Urothelium cell line (cell line): ENCODE measurements at places on chromosomes 2 and 18.
A peak's percentile ranks its signal among the peaks of the same experiment; 100 is the strongest.

DNA sequence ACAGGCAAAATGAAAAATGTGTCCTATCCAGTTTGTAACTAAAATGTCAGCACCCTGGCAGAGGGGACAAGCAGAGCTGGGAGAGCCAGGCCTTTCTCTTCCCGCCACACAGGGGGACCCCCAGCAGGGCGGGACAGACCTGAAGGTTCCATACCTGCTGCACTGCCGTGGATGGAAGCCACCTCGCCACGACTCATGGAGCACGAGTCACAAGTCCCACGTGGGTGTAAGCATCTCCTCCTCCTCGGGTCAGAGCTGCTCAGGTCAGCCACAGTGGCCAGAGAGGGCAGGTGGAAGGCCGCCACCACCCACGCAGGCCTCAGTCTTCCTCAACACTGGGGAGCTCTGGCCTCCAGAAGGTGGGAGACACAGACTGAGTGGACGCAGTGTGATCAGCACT is 21.0 kb downstream of the C1QL2 start:
- no peak for DNase-seq

DNA sequence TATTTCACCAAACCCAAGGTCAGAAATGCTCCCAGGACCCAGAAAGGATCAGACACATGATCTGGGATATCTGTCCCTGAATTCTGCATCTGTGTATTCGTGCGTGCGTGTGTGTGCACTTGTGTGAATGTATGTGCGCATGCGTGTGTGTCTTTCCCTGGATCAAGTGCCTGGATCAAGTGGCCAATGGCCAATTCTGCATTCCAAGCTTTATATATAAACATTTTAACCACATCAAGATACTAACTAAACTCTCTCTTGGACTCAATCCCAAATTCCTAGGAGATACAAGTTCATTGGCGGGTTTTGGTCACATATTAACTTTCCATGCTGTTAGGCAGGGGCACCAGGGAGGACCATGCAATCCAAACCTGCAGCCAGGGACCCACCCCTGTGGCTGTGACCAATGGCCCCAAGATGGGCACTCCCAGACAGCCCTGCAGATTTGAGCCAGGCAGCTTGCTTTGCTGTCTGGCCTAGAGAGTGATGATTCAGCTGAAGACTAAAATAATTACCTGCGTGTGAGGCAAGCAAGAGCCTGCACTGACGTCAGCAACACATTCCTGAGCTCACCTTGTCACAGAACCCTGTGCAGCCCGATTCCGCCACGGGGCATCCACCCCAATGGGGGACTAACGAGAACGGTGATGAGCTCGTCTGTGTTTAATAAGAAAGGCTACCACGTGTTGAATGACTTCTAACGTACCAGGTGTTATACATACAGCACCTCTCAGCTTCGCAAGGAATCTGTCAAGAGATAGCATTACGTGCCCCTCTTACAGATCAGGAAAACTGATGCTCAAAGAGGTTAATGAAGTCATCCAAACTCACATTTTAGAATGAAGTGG is 45.3 kb upstream of the ROCK2 start:
- DNase-seq = peak; percentile 77

DNA sequence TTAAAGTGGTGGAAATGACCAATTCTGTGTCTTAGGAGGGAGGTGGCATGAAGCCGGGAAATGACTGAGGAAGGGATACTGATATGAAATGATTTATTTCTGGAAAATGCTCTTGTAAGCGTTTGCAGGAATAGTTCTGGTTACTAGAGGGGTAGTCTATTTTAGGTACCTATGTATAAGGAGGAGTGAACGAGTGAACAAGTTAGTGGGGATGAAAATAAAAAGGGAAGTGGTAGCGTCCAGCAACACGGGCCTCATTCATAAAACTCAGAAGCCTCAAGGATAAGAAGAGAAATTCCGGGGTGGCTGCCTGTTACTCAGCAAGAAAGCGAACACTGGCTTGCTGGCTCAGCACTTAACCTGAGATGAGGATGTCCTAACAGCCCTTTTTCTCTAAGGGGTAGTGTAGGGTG is 303.3 kb downstream of the NCKAP5 start:
- no peak for DNase-seq

DNA sequence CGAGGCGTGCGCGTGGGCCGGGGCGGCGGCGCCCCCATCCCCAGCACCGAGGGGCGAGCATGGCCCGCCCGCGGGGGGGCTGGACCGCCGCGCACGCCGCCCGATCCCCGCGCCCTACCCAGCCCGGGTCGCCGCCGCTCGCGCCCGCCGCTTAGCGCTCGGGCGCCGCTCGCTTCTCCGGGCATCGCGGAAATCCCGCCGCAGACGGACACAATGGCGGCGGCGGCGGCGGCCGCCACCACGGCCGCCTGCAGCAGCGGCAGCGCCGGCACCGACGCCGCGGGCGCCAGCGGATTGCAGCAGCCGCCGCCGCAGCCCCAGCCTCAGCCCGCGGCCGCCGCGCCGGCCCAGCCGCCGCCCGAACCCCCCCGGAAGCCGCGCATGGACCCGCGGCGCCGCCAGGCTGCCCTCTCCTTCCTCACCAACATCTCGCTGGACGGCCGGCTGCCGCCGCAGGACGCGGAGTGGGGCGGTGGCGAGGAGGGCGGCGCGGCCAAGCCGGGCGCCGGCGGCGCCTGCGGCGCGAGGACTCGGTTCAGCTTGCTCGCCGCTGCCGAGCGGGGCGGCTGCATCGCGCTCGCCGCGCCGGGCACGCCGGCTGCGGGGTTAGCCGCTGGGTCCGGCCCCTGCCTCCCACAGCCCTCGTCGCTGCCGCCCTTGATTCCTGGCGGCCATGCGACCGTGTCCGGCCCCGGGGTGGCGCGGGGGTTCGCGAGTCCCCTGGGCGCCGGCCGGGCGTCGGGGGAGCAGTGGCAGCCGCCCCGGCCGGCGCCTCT is 453 bp downstream of the CABLES1 start:
- no peak for DNase-seq

- DNase-seq = peak; percentile 11
These were observed 65.6 kb downstream of the STRADB start for GRCh38 chr2:201517094-201517493.

DNA sequence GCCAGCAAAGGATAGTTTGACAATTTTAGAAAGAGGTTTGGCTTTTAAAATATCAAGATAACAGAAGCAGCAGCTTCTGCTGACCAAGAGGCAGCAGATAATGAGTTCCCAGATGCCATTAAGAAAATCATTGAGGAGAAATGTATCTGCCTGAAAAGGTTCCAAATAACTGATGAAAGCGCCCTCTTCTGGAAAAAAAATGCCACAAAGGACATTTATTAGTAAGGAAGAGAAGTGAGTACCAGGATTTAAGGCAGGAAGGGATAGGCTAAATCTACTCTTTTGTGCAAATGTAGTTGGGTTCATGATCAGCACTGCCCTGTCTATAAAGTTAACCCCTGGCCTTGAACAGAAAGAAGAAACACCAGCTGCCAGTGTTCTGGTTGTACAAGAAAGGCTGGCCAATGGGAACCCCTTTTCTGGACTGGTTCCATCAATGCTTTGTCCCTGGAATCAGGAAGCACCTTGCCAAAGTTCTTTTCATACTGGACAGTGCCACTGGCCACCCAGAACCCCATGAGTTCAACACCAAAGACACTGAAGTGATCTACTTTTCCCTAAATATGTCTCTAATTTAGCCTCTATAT is 40.6 kb downstream of the DHX57 start:
- no peak for DNase-seq

- no peak for DNase-seq
These were observed 134.3 kb downstream of the KLHL29 start for GRCh38 chr2:23519334-23519651.

DNA sequence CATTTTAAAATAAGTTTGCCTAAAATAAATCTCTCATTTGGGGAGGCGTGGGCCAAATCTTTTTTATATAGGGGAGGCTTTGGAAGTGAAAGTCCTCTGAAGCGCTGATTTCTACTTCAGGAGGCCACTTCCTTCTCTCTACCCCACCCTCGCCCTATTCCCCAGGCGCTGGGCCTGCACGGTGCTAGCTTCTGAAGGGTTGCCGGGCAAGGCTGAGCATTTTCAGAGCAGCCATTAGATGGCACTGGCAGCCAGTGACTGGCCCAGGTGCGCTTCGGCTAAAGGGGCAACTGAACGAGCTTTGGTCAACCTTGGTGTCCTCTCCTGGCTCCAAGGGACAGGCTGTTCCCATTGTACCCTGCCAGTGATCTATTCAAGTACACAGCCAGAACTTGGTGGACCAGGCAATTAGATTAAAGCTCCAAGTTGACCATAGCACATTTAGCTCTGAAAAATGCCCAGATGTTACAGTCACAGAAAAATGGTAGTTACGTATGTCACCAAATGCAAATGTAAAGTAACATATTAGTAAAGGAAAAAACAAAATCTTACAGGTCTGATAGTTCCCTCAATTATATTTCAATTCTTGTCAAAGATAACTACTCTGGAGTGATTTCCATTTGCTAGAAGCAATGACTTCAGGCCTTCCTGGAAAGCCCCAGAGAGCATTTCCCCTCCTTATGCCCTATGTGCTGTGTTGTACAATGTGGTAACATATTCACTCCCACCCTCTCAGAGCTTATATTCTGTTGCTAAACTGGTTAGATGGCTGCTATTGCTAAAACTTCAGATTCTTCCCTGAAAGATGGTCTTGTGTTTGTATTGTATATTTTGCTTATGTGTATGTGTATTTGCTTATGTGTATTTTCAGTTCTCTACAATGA is 2.1 kb downstream of the POMC start:
- DNase-seq = peak; percentile 62

DNA sequence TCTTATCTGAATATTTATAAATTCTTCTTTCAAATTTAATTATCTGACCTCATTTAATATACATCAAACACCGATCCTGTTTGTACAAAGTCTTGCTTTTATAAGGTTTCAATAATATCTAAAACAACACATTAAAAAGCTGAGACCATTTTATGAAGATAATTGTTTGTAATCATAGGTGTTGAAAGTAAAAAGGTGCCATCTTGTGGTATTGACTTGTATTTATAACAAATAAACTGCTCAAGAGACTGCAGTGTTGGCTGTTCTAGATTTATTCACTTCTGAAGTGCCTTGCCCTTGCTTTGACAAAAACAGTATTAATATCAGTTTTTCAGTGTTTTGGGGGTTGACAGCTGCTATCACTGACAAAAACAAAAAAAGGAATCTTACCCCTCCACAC is 286.8 kb upstream of the HNMT start:
- DNase-seq = no peak

DNA sequence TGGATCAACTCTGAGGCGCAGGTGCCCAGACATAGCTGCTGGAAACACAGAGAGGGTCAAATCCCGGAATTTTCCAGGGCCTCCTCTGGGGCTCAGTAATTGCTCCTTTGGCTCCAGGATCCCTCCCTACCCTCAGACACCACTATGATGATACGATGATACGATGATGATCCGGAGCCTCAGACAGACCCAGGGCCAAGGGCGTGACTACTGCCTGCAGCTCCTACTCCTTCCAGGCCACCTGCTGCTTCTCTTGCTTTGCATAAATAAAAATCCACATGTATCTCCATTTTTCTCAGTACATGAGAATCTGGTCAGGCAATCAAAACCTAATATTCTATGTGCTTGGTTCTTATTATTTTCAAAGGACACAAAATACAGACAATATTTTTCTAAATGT is 33.7 kb downstream of the MRPL35 start:
- DNase-seq = no peak

- DNase-seq = no peak
These were observed 1064.6 kb upstream of the CHAC2 start for GRCh38 chr2:52703004-52703403.

- DNase-seq = no peak
These were observed 249.1 kb downstream of the PHLPP1 start for GRCh38 chr18:62964432-62964831.

DNA sequence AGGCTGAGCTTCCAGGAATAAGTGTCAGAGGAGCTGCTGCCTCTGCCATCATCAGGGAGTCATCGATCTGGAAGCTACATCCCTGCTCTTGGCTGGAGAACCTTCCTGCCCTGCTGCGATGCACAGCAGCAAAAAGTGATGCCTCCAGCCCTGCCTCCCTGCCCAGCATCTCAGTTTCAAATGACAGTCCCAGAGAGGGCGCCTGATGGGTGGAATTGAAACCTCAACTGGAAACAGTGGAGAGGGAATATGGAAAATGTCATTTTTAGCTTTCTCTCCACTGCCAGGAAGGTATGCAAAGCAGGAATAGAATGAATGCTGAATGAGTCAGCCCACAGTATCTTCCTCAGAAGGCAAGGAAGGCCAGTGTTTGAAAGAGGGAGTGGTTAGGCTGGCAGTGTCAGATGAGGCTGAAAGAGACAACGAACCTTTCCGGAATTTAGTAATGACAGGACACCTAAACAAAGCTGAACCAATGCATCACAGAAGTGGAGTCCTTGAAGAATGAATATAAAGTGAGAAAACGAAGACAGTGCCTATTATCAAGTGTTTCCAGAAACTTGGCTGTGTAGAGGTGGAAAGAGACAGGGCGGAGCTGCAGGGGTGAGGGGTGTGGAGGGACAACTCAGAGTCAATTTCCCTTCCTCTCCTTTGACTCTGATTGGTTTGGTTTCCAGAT is 153.9 kb upstream of the NDUFV2 start:
- DNase-seq = peak; percentile 87

DNA sequence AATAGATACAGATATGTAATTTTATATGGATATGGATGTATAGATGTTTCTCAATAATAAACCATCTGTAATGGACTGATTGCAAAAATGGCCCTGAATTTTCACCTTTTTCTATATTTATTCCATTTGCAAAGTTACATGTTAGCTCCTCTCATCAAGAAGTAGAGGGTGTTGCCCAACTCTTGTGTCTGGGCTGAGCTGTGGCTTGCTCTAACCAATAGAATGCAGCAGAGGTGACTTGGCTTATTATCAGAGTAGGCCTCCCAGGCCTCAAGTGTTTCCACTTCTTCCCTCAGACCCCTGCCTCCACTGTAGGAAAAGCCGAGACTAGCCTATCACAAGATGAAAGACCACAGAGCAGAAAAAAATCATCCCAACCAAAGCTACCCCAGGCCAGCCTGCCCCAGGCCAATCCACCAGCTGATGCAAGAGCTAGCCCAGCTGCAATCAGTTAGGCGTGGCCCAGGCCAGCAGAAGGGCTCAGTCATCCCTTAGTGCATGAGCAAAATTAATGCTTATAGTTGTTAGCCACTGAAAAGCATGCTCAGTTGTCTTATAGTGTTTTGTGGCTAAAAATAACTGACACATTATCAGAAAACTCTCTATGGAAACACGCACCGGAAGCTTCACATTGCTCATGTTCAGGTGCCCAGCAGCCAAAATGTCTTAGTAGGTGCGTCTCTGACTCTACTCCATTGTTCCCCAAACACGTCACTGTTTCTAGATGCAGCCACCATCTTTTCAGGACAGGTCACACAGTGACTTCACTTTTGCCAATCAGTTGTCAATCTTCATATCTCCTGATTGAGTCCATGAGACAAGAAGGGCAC is 464.0 kb downstream of the FBXO15 start:
- no peak for DNase-seq

- no peak for DNase-seq
These were observed 93.3 kb upstream of the CELF4 start for GRCh38 chr18:37658894-37659293.

- no peak for DNase-seq
These were observed 47.1 kb downstream of the LONRF2 start for GRCh38 chr2:100275200-100275589.

- DNase-seq = peak; percentile 98
These were observed at the start of gene RTN4 for GRCh38 chr2:55050100-55050994. RTN4 (minus strand) TSS chr2:55050451; CDS start chr2:55050300, 151 bp downstream.

- no peak for DNase-seq
These were observed 24.5 kb downstream of the SIGLEC15 start for GRCh38 chr18:45850021-45850420.
